ENCODE measurements at places on chromosomes 2 and 18.

GRCh38 chr18:78772360-78773302 lies 207.0 kb upstream of the SALL3 start:
- no peak for DNase-seq

GRCh38 chr2:149330127-149331022 lies at the start of gene LYPD6:
Gene LYPD6 (plus strand): TSS chr2:149330587. CDS start chr2:149437709, 107,122 bp downstream.
- peak; percentile 89 for DNase-seq

DNA sequence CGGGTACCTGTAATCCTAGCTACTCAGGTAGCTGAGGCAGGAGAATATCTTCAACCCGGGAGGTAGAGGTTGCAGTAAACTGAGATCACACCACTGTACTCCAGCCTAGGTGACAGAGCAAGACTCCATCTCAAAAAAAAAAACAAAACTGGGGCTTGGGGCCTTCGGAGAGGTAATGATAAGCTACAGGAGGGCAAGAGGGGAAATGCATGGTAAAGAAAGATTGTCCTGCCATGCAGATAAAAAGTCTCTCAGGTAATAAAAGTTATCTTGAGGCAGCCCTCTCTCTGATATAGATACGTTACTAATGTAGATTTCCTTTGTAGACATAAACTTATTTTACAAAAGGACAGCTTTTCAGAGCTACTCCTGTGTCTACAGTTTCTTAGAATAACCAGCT lies 3.7 kb upstream of the RAB1A start:
- no peak for DNase-seq

DNA sequence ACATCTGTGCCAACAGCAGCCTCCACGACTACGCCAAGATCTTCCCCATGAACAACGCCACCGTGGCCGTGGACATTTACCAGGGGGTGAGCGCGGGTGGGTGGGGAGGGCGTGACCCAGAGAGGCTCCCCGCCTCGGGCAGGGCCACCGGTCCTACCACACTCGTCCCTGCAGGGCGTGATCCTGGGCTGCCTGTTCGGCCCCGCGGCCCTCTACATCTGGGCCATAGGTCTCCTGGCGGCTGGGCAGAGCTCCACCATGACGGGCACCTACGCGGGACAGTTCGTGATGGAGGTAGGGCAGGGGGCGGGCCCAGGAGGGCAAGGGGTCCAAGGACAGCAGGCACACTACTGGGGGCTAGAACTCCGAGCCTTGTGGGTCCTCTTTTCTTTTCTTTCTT lies 8.5 kb upstream of the CTDSP1 start:
- no peak for DNase-seq

DNA sequence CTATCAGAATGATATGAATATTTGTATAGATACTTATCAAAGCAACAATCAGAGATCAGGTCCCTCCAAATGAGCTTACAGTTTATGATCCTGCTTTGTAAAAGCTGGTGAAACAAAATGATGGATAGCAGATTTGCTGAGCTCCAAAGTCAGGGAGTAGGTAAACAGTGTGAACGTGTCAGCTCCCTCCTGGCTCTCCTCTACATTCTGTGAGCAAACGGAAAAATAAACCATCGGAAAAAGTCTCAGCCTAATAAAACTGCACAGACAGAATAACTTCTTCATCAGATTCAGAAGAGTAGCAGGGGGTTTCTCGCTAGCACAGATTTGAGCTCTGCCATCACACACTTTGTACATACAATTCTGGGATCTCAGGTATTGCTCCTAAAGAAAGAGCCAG lies 51.3 kb downstream of the BCL11A start:
- DNase-seq, result no peak

DNA sequence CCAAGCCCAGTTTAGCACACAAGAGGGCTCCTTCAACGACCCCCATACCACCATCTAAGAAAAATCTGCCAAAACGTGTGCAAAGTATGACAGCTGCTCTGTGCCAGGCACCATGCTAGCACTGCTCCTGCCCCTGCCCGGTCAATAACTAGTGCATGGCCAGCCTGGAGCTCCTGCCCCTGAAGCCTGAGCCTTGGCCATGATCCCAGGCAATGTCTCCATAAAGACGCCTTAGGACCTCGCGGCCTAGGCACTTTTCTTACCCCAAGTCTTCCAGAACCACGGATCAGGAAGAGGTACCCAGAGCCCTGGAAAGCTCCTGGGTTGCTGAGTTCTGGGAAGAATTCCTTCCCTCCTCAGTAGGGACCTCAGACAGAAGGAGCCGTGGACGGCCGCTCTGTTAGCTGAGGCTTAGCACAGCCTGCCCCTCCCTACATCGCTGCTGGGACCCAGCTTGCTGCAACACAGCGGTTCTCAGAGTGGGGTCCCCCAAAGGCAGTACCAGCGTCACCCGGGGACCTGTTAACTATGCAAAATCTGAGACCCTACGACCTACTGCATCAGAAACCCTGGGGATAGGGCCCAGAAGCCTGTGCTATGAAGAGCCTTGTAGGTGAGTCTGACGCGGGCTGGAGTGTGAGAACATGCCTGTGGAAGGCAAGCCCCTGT lies 117.8 kb upstream of the TWIST2 start:
- DNase-seq, result no peak

GRCh38 chr2:181367411-181367810 lies 89.8 kb upstream of the ITGA4 start:
- no peak for DNase-seq

GRCh38 chr2:64542071-64543007 lies 18.2 kb downstream of the AFTPH start:
- no peak for DNase-seq

- no peak for DNase-seq
These were observed 55.8 kb upstream of the ALPP start for GRCh38 chr2:232322560-232323327.

DNA sequence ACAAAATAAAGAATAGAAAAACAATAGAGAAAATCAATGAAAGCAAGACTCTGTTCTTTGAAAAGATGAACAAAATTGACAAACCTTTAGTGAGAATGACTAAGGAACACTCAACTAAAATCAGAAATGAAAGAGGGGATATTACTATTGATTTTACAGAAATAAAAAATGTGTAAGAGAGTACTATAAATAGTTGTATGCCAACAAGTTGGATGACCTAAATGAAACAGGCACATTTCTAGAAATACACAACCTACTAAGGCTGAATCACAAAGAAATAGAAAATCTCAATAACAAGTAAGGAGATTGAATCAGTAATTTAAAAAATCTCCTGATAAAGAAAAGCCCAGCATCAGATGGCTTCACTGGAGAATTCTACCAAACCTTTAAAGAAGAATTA lies 18.4 kb upstream of the MALL start:
- no peak for DNase-seq

All from NCI-H69 (cell line).